ENCODE measurements at places on chromosomes 12 and 14.
A peak's percentile ranks its signal among the peaks of the same experiment; 100 is the strongest.

- DNase-seq = peak; percentile 81
These were observed at the start of gene ITGA5 for GRCh38 chr12:54419088-54419887. TSS of gene ITGA5 (minus strand) at chr12:54419266. CDS start at chr12:54419198, 68 bp downstream.

GRCh38 chr12:109087250-109087649, 6.0 kb downstream of the ALKBH2 start:
- no peak for DNase-seq

- DNase-seq = peak; percentile 65
These were observed 225.7 kb downstream of the NUAK1 start for GRCh38 chr12:105912882-105913678.

DNA sequence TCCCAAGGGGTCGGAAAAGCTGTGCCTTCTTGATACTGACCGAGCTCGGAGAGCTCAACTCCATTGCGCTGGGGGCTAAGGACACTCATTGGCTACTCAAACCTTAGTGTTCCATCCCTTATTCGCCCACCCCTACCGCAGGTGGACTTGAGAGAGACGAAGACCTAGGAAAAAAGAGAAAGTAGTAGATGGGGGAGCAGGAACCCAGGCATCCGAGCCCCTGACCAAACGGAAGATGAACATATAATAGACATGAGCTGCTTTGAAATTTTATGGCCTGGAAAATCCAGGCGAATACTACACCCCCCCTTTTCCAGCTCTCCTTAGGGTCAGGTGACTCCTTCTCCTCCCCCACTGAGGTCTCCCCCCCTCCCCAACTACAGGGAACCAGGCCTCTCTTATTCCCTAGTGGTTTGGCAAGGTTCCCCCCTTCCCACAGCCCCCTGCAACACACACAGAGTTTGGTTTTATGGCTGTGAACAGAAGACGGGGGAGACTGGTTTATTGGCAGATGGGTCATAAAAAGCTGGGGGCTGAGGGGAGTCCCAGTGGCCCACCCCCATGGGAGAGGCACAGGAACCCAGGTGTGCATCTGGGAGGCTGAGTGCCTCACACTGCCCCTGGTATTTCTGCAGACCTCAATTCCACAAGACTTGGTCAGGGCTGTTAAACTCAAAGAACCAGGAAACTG, 1.6 kb downstream of the GDF11 start:
- peak; percentile 44 for DNase-seq

- peak; percentile 9 for DNase-seq
These were observed 427.5 kb upstream of the MGAT4C start for GRCh38 chr12:86683568-86684304.

Data from astrocyte of the hippocampus (primary cell).